Cardiac ventricle fibroblast (primary cell): ENCODE measurements at places on chromosomes 16 and 17. TPM values are rescaled to one million over a fixed set of nuclear protein-coding genes. Genes with fewer than 3 reads are reported as not detected.

The ARL5C gene
- total RNA-seq: not detected in 2 replicates

The ZDHHC1 gene
- total RNA-seq: 8.8 and 11.4 TPM in 2 replicates

The OR2C1 gene
- 0.12 TPM in 1 of 2 replicates, not detected in the other for total RNA-seq

The OMG gene
- 1.9 and 4.5 TPM in 2 replicates for total RNA-seq

The ESRP2 gene
- not detected in 2 replicates for total RNA-seq

The SMTNL2 gene
- total RNA-seq: not detected in 2 replicates

The ATP2C2 gene
- not detected in 2 replicates for total RNA-seq

The KRT10 gene
- 8.9 and 10.4 TPM in 2 replicates for total RNA-seq

The KRT33B gene
- total RNA-seq: not detected in 2 replicates

The PIK3R5 gene
- not detected in 2 replicates for total RNA-seq

The GJC1 gene
- total RNA-seq: 1.4 and 2.7 TPM in 2 replicates

The RAB11FIP4 gene
- 0.34 and 0.75 TPM in 2 replicates for total RNA-seq

The CHST4 gene
- total RNA-seq: not detected in 2 replicates

The FBXW10 gene
- total RNA-seq: 0.10 TPM in 1 of 2 replicates, not detected in the other

The GNGT2 gene
- total RNA-seq: not detected in 2 replicates

The CHTF18 gene
- total RNA-seq: 2.0 and 4.9 TPM in 2 replicates

The KREMEN2 gene
- total RNA-seq: not detected in 2 replicates

The SEPTIN12 gene
- not detected in 2 replicates for total RNA-seq

The TNFRSF13B gene
- not detected in 2 replicates for total RNA-seq

The SULT1A4 gene
- 1.2 and 2.8 TPM in 2 replicates for total RNA-seq

The ITGA2B gene
- 0.20 TPM in 1 of 2 replicates, not detected in the other for total RNA-seq

The WNK4 gene
- 1.4 and 1.5 TPM in 2 replicates for total RNA-seq

The NAA38 gene
- total RNA-seq: 52.0 and 64.5 TPM in 2 replicates

The TMEM220 gene
- 3.4 and 6.9 TPM in 2 replicates for total RNA-seq

The CLDN9 gene
- total RNA-seq: not detected in 2 replicates

The NXN gene
- total RNA-seq: 8.7 and 10.3 TPM in 2 replicates

The TLCD3B gene
- total RNA-seq: not detected in 2 replicates

The DNAI2 gene
- total RNA-seq: not detected in 2 replicates

The KIF2B gene
- not detected in 2 replicates for total RNA-seq

The MYO15A gene
- total RNA-seq: 2.0 and 3.1 TPM in 2 replicates

The HCRT gene
- not detected in 2 replicates for total RNA-seq

The ABI3 gene
- total RNA-seq: 0.12 TPM in 1 of 2 replicates, not detected in the other

The STX4 gene
- 19.0 and 25.1 TPM in 2 replicates for total RNA-seq

The UTS2R gene
- not detected in 2 replicates for total RNA-seq

The CACNA1H gene
- 1.6 and 3.3 TPM in 2 replicates for total RNA-seq

The XAF1 gene
- total RNA-seq: 11.1 and 14.4 TPM in 2 replicates

The AHSP gene
- not detected in 2 replicates for total RNA-seq

The OTOP2 gene
- total RNA-seq: not detected in 2 replicates

The TLCD1 gene
- 7.0 and 11.3 TPM in 2 replicates for total RNA-seq

The MEIOB gene
- not detected in 2 replicates for total RNA-seq

The FBF1 gene
- total RNA-seq: 2.7 and 9.9 TPM in 2 replicates

The EVPL gene
- not detected in 2 replicates for total RNA-seq

The CACNG3 gene
- total RNA-seq: not detected in 2 replicates

The PTX4 gene
- total RNA-seq: 0.37 TPM in 1 of 2 replicates, not detected in the other

The FOXL1 gene
- 1.9 and 2.7 TPM in 2 replicates for total RNA-seq

The TEKT3 gene
- total RNA-seq: not detected in 2 replicates

The MFSD11 gene
- 15.0 and 15.1 TPM in 2 replicates for total RNA-seq

The GRB7 gene
- 0.29 and 0.44 TPM in 2 replicates for total RNA-seq

The CCL1 gene
- total RNA-seq: not detected in 2 replicates

The C16orf54 gene
- total RNA-seq: not detected in 2 replicates

The HOXB6 gene
- total RNA-seq: not detected in 2 replicates

The SPN gene
- not detected in 2 replicates for total RNA-seq

The KRTAP16-1 gene
- not detected in 2 replicates for total RNA-seq

The NAGS gene
- 1.6 TPM in 2 replicates for total RNA-seq

The GRB2 gene
- total RNA-seq: 51.5 and 100 TPM in 2 replicates

The LITAFD gene
- not detected in 2 replicates for total RNA-seq

The TMEM107 gene
- total RNA-seq: 12.4 and 22.3 TPM in 2 replicates

The PPY gene
- total RNA-seq: not detected in 2 replicates
